ENCODE measurements at places on chromosomes 13 and 19.

GRCh38 chr19:33900817-33901216, 104.1 kb downstream of the KCTD15 start:
- DNase-seq: no peak

- DNase-seq: no peak
Observed at GRCh38 chr13:73857106-73857505, 277.1 kb downstream of the KLF12 start.

- DNase-seq: no peak
Observed at GRCh38 chr19:56333506-56333905, 18.9 kb upstream of the ZSCAN5A start.

GRCh38 chr19:35122687-35123551, 7.3 kb downstream of the FXYD3 start:
- no peak for DNase-seq

GRCh38 chr13:73767747-73768315, 366.4 kb downstream of the KLF12 start:
- DNase-seq: no peak

- no peak for DNase-seq
Observed at GRCh38 chr13:90498816-90499215, 848.7 kb upstream of the MIR17HG start.
